H1 (cell line): ENCODE measurements at places on chromosomes 13 and 19. TPM values are rescaled to one million over a fixed set of nuclear protein-coding genes. Genes with fewer than 3 reads are reported as not detected.

GRCh38 chr19:48081106-48081505 is 29.5 kb downstream of the PLA2G4C start:
- DNase-seq, result no peak

DNA sequence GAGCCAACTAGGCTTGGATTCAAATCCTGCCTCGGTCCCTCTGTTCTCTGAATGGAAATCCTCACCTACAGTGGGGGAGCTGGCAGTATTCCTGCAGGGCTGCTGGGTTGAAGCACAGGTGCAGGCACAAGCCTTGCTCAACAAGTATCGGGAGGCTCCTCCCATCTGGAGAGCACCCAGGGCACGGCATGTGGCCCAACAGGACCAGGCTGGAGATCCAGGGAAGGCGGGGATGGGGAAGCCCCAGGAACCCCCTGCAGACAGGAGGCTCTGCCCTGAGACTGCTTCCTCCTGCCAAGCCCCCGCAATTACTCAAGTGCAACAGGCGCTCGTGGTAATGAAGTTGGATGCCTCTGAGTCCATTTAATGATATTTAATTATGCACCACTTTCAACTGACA is 128.0 kb upstream of the VSTM2B start:
- DNase-seq, result no peak

- DNase-seq, result no peak
These were observed 23.4 kb upstream of the ZNF561 start for GRCh38 chr19:9644472-9644871.

- no peak for DNase-seq
These were observed 9.2 kb downstream of the CLIP3 start for GRCh38 chr19:36023432-36023831.

DNA sequence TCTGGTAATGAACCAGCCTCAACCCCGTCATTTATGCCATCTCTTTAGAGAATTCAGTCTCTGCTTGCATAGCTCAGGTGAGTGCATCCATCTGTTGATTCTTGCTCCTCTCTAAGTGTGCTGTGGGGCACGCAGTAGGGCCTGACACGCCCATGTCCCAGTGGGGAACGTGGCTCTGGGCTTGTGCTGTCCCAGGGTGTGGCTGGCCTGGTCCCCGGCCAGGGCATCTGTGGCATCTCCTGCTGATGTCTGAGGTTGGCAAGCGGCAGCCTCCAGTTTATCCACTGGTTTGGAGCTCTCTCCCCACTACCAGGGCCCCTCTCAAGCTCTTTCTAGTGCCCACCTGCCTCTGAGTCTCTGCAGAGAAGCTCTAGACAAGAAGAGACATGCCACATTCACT is 146.6 kb upstream of the GJB6 start:
- DNase-seq, result no peak

DNA sequence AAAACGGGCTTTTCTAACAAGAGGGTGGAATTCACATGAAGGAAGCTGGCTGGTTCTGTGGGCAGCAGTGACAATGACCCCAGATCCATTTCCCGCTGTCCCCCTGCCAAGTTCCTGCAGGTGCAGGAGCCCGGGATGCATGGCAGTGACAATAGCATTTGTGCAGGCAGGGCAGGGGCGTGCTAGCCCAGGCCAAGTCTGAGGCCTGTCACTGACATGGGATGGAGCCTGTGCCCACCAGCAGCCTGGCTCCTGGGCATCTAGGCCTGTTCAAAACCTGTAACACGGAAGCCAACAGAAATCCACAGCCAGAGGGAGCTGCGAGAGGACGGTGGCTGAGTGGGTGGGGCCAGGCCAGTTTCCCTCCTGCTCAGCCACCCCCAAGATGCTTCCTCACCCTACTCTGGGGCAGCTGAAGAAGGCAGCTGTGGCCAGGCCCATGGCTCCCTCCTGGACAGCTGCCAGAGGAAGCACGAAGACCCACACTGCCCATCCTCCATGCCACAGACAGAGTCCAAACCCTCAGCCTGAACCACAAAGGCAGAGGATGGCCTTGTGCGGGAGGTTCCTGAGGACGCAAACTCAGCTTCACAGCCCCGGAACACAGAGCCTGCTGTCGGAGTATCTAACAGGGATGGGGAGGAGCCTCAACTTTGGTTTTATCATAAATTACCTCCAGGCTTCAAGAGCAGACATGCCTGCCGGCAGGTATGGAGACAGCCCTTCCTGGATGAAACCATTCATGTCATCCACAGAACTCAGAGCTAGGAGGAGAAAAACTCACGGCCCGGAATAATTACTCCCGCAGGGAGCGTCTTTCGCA is 74.0 kb downstream of the CEBPG start:
- no peak for DNase-seq

DNA sequence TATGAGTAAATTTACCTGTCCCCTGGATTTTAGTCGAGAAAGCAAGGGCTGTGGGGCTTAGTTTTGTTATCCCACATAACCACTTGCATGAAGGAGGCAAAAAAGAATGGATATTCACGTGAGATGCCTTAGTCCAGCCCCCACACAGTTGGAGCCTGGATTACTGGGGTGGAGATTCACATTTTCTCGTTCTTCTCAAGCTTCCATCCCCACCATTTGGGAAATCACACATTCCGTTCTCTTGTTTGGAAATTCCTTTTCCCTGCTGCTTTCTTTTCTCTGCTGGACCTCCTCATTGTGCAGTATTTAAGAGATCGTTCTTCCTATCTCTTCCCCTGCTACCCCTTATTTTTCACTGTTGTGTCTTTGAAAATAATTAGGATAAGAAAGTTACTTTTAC is 45.1 kb upstream of the FARP1 start:
- no peak for DNase-seq

GRCh38 chr19:19026299-19026971 is 6.9 kb downstream of the SUGP2 start:
- DNase-seq, result no peak

GPC6 gene
- 12.0 and 14.2 TPM in 2 replicates for total RNA-seq

CCDC169 gene
- 43.3 and 44.0 TPM in 2 replicates for total RNA-seq

NTF4 gene
- 2.8 and 3.1 TPM in 2 replicates for total RNA-seq

SLITRK6 gene
- total RNA-seq, result 0.11 and 0.13 TPM in 2 replicates

PRR19 gene
- total RNA-seq, result 6.7 and 7.2 TPM in 2 replicates

IGFL3 gene
- total RNA-seq, result not detected in 2 replicates
